ENCODE measurements at places on chromosomes 12 and 14.

DNA sequence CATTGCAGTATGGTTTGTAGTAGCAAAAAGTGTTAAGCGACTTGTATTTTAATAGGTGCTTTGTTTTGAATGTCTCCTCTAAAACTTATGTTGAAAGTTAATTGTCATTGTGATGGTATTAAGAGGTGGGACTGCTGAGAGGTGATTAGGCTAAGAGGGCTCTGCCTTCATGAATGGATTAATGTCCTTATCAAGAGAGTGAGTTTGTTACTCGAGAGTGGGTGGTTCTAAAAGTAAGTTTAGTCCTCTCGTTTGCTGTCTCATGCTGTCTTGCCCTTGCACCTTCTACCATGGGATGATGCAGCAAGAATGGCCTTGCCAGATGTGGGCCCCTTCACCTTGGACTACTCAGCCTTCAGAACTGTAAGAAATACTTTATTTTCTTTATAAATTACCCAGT, 17.4 kb downstream of the ZDHHC17 start:
- DNase-seq = no peak

- no peak for DNase-seq
These were observed 35.2 kb downstream of the SLC6A12 start for GRCh38 chr12:178829-179109.

DNA sequence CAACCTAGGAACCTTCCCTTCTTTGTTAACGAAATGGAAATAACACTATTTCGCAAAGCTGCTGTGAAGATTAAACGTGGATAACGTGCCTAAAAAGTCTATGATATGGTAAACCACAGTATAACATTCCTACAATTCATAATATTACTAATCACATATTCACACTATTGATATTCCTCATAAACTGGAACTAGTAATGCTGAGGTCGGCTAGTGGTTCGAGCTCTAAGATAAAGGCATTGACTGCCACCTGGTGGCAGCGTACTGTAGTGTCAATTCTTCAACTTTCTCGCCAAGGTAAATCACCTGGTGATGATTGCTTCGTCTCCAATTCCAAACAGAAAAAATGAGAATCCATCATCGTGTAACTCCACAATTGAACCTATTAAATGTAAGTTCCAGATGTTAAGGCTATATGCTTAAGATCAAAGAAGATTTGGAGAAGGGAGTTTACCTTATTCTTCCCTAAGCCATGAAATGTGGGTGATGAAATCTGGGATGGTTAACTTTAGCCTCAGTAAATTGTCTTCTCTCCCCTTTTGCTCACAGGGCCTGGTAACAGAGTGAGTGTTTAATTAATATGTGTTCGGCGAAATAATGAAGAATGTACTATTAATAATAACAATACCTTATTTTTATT, 197.5 kb upstream of the TMEM132C start:
- DNase-seq = peak; percentile 55

GRCh38 chr12:124566997-124567672, at the start of gene NCOR2:
NCOR2 (minus strand) TSS chr12:124567612; CDS start chr12:124495251, 72,361 bp downstream.
- DNase-seq = no peak

GRCh38 chr14:37129047-37129446, 43.4 kb downstream of the SLC25A21 start:
- no peak for DNase-seq

DNA sequence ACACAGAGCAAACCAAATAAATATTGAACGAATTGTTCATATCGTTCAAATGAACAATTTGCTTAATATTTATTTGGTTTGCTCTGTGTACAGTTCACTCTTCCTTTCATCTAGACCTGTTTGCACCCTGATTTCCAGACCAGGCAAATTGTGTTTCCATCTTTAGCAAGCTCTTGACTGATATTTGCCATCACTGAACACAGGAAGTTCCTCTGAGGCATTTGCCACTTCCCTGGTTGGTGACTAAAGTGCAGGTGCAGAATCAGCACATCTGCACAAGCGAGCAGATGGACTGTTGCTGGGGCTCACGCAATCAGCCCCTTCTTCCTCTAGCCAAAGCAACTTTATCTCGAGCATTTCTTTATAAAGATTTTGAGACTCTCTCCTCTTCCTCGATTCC, 112.9 kb downstream of the DAAM1 start:
- DNase-seq = peak; percentile 29

DNA sequence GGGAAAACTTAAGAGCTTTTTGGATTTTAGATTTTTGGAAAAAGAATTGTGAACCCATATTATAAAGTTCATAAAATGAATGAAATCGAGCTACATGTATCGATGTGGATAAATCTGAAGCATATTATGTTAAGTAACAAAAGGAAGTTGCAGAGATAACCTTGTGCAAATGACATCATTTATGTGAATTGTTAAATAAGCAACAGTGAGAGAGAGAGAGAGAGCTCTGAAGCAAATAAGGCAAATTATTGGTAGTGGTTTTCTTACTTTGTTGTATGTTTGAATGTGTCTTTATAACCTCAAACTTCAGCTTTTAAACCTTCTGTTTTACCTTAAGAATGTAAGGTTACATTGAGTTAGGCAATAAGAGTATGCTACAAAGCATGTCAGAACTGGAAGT, 78.8 kb downstream of the ERC1 start:
- no peak for DNase-seq

DNA sequence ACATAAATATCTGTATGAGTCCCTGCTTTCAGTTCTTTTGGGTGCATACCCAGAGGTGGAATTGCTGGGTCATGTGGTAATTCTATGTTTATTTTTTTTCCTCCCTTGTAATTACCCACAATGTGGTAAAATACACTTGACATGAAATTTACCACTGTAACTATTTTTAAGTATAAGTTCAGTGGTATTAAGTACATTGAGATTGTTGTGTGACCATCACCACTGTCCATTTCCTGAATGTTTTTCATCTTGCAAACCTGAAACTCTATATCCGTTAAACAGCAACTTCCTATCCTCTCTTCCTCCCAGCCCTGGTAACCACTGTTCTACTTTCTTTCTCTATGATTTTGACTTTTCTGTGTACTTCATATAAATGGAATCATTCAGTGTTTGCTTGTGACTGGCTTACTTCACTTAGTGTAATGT, 51.4 kb downstream of the BORCS5 start:
- no peak for DNase-seq

DNA sequence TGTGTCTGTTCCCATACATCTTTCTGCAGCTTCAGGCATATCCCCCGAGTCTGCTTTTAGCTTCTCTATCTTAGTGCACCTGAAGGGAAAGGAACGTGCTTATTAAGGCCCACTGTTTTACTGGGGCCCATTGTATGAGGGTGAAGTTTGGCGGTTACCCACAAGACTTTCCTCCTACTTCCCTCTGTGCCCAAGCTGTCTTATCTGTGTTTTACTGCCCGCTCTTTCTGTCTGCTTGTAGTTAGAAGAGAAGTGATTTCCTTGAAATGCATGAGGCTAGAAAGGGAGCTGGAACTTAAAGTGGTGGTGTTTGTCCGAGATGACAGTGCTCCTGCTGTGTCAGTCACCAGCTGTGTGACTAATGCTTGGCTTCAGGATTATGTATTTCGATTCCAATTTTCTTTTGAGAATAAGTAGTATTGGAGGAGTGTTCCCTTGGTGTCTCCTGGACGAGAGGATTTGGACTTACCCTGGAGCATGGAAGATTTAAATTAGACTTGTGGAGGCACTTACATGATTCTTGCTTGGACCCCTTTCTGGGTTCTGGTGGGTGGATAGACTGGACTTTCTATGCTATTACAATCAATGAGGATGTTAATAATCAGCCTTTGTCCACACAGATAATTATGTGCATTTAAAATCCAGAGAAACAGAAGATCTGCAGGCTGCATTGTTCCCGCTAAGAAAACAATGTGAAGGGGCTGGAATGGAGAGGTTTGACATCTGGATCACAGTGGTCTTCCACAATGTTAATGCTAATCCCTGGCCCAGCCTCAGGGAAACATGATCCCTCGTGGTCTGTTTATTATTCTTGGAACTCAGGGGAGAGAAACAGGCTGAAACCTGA, 13.9 kb upstream of the KRT86 start:
- DNase-seq = no peak

Measured in NCI-H774 (cell line).